HepG2 (cell line): ENCODE measurements at places on chromosomes 1 and 21.

DNA sequence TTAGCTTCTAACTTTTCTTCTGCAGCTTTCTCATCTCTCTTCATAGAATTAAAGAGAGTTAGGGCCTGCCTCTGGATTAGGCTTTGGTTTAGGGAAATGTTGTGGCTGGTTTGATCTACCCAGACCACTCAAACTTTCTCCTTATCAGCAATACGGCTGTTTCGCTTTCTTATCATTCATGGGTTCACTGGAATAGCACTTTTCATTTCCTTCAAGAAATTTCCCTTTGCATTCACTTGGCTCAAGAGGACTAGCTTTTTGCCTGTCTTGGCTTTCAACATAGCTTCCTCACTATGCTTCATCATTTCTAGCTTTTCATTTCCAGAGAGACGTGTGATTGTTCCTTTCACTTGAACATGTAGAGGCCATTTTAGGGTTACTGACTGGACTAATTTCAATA lies 59.6 kb downstream of the AKT3 start:
- no peak for DNase-seq

DNA sequence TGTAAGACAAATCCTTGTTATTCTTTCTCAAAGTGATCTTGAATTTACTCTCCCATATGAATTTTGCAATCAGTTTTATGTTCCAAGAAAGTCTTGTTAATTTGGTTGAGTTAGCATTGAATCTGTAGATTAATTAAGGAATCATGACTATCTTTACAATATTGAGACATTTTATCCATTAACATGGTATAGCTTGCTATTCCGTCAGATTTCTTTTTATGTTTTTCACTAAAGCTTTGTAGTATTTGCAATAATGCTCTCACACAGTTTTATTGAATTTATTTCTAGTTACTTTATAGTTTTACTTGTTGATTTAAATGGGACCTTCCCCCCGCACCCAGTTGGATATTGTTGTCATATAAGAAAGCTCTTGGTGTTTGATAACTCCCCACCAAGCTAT lies 5.8 kb upstream of the EDARADD start:
- no peak for DNase-seq

GRCh38 chr1:12344596-12345349 lies 114.9 kb downstream of the VPS13D start:
- DNase-seq, result no peak

- no peak for DNase-seq
These were observed 33.2 kb upstream of the RBM15 start for GRCh38 chr1:110305900-110306420.

- no peak for DNase-seq
These were observed 17.7 kb upstream of the ELAVL4 start for GRCh38 chr1:50091068-50091467.

DNA sequence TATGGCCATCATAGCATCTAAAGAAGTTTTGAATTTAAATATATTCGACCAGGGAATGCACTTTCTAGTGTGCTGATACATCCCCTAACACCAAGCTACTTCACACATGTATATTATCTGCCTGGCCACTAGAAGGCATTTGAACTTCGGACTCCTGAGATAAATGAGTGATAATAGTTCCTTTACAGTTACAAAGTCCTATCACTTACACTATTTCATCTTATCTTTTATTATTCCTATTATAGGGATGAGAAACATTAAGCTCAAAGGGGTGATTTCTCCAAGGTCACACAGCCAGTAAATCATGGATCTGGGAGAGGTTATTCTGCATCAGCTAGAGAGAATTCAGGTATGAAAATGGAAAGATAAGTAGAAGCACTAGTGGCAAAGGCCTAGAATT lies 40.3 kb downstream of the GPATCH2 start:
- DNase-seq, result peak; percentile 67

DNA sequence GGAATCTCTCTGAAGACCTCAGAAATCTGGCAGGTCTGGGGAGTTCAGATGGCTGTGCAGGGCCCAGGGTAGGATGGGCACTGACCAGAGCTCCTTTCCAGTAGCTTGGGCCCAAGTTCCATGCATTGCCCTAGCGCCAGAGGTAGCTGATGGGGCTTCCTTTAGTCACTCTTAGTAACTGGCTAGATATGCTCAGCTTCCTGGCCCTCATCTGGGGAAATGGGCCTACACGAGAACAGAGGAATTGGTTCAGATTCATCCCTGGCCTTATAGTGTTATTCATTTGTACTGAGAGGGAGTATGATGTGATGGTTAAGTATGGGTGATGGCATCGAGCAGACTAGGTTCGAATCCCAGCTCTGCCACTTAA lies 15.5 kb upstream of the PSMB2 start:
- DNase-seq, result no peak

DNA sequence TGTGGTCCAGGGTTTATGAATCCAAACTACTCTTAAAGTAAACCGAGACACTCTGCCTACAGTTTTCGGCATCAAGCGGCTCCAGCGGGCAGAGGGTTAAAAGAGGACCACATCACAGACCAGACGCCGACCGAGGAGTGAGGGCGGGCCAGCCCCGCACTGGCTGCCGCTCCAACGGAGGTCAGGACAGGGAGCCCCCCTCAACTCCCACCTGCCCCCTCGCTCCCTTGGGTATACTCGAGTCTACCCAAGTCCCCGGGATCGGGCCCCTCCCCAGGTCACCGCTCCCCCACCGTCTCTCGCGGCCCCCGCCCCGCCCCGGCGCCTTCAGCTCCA lies 312 bp downstream of the ARNT start:
- peak; percentile 63 for DNase-seq

- DNase-seq, result no peak
These were observed 7.7 kb downstream of the PM20D1 start for GRCh38 chr1:205842229-205842628.

DNA sequence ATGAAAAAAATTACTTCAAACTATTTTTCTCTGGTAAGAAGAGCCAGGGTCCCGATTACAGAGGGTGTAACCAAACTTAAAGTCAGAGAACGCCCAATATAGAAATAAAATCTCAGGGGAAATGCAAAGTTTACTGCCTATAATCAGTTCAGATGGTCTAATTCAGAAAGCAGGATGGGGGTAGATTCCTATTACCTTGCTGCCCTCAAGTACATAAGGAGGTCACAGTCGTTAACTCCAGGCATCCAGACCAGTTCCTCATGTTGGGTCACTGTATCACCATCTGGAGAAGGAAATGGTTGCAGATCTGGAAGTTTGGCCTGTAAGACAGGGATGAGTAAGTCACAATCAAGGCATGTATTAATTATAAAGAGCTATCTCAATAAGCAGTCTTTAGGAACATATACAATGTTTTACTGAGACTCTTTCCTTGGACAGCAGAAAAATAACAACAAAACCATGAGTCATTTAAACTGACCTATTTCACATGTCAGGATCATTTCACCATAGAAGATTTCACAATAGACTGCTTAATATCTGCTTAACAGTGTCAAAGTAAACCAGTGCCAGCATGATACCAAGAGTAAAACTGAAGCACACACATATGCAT lies 179.4 kb downstream of the SLC45A1 start:
- no peak for DNase-seq

- DNase-seq, result no peak
These were observed 28.0 kb upstream of the RNF2 start for GRCh38 chr1:185017338-185017737.

- DNase-seq, result no peak
These were observed 59.1 kb upstream of the SIM2 start for GRCh38 chr21:36639769-36640168.

DNA sequence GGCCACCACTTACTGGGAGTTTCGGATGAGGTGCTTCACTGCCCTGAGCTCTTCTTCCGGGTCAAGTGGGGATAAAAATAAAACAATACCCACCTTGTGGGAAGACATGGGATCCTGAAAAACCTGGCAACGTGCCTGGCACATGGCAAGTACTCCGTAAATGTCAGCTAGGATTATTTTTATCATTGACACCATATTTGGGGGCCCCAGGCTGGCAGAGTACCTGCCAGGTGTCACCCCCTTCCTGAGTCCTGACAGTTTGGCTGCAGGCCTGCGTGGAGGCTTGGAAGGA lies 9.2 kb upstream of the EPHA2 start:
- DNase-seq, result no peak

DNA sequence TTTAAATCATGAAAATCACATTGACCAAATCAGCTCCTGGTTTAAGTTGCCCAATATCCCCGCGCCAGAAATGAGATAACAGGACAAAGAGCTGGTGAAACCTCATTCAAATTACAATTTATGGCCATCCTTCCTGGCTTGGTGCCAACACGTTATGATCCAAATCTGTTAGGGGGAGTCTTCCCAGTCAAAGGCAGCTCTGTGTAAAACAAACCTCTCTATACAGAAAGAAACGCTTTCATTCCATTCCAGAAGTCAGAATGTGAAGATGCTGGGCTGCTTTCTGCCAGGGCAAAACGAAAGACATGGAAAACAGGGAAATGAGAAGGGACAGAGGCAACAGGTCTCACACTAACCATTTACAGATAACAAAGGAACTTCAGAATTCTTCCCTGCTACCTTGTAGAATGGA lies 53.5 kb upstream of the TIAM1 start:
- DNase-seq, result no peak

GRCh38 chr1:175222296-175222938 lies 29.8 kb upstream of the KIAA0040 start:
- DNase-seq, result no peak

DNA sequence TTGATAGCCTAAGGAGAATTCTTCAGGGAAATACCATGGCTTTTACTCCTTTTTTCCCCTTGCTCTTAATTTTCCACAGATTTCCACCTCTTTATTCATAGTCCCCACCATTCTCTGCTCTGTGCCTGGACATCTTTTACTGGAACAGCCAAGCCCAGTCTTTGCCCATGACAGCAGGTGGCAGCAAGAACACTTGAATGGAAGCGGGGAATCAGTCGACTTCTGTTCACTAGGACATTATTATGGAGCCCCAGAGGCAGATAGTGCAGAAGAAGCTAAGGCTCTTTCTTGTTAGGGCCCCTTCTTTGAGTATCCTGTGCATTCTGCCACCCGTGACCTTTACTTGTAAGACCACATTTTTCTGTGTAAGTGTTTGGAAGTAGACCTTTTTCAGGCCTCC lies 6.3 kb downstream of the OR14I1 start:
- DNase-seq, result peak; percentile 63

GRCh38 chr1:47631411-47631995 lies 193.7 kb downstream of the FOXD2 start:
- DNase-seq, result no peak
